Activated CD4-positive, alpha-beta T cell treated with anti-CD3 and anti-CD28 coated beads for 36 hours (primary cell): ENCODE measurements at places on chromosomes 13 and 19. TPM values are rescaled to one million over a fixed set of nuclear protein-coding genes. Genes with fewer than 3 reads are reported as not detected.
A peak's percentile ranks its signal among the peaks of the same experiment; 100 is the strongest.

The PEX11G gene
- total RNA-seq, result 1.1 TPM

DNA sequence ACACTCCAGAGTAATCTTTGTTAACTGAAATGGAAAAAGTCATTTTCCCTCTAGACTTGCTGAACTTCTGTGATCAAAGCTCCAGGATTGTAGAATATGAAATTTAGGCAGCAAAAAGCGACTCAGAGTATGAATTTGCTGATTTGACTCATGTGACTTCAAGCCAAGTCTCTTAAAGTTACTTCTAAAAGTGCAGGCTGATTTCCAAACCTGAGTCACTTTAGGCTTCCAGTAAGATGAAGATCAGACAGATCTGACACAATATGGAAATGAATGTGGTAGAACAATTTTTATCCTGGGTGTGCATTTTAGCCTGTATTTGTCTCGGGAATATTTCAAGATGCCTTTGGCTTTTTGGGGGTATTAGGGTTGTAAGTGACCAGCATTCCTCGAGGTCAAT lies 151.0 kb upstream of the TMTC4 start:
- no peak for DNase-seq

GRCh38 chr19:52520013-52520412 lies 7.5 kb upstream of the ZNF808 start:
- no peak for DNase-seq

GRCh38 chr13:49256841-49257240 lies 9.1 kb downstream of the CDADC1 start:
- no peak for DNase-seq

DNA sequence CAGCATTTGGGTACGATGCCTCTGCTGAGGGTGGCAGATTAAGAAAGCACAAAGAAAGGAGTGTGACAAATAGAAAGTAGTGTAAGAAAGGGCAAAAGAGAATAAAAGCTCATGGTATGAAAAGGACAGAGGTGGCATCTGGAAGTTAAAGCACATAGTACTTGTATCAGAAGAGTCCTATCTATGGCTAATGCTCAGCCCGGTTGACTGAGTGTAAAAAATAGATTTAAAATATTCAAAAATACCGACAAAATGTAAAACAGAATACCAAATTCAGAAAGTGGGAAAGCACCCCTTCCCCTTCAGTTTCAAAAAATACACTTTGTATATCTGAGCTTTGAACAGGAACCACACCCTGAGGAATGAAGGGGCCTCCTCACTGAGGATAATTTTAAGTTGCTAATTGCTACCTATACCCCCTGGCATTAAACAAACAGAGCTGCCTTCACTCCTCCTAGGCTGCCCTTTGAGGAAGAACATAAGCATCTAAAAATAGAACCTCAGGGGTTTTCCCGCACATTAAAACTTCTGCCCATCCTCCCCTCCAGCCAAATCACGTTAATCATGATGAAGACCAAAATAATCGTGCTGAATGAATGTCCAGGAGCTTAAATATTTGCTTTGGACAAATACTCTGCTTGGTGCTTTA lies 43.3 kb downstream of the DLEU7 start:
- DNase-seq, result no peak

DNA sequence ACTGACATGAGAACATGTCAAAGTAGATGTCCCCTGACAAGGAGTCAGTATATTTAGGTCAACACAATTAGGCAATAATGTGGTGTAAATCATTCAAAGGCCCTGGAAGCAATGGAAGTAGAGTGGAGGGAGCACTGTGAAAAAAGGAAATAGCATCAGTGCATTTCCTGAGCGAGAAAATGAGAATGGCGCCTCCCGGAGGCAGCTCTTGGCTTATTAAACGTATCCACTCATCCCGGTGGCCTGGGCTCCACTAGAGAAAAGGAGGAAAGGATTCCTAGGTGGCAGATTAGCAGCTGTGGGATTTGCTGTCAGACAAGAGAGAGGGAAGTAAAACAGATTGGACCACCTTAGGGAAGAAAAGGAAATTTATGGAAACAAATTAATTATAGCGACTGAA lies 173.7 kb upstream of the TMTC4 start:
- no peak for DNase-seq

GRCh38 chr13:102401265-102401664 lies 583 bp downstream of the FGF14 start:
- DNase-seq, result no peak

DNA sequence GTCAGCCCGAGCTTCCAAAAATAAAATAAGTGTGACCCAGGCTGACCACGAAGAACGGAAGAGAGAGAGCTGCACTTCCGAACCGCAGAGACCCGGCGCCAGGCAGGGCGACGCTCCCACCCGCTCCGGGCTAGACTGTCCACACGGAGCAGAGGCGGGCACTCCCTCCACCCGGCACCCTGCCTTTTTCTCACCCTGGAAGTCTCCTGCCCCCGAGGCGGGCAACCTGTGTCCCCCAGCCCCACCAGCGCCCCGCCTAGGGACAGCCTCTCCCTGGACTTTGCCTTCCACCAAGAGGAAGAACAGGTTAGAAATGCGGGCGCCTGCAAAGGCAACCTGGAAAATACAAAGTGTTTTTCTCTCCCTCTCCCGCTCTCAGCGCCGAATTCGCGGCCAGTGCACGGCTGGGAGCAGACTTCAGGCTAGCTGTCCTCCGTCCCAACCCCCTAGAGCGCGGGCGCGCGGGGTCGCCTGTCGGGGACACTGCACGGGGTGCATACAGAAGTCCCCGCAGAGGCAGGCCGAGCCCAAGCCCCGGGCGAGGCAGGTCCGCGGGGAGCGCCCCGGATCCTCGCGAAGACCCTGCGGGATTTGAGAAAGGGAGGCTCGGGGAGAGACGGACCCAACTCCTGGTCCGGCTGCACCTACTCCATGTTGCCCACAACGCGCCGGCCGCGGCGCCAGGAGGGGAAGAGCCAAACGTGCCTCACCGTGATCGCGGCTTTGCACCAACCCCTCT lies 845 bp downstream of the SPRY2 start:
- peak; percentile 28 for DNase-seq

DNA sequence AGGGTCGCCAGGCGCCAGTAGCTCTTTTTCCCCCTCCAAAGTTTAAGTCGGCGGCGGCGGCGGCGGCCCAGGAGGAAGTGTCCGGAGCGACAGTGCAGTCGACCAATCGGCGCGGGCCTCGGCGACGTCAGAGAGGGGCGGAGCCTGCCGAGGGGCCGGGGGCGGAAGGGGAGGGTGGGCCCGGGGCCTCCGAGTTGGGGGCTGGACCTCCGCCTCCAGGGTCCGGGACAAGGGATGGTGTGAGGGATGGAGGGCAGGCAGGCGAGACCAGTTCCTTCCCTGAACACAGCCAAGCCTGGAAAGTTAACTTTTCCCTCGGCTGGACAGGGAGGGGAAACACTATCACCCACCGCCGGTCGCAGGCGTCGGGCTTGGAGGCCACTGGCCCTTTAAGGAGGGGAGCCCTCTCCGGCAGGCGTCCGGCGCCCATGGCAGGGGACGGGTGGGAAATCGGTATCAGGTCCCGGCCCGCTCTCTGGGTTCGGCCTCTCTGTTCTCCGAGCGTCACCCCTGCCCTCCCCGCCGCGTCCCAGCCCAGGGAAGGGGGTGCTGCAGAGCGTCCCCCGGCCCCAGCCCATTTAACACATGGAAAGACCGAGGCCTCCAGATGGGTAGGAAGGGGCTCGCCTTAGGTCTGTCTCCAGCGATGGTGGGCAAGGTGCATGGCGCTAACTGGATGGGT lies at the start of gene PRKD2:
TSS of gene PRKD2 (minus strand) at position 81 of the 682 bp plus-strand sequence. CDS start 744 bp downstream, outside the sequence.
- peak; percentile 95 for DNase-seq

DNA sequence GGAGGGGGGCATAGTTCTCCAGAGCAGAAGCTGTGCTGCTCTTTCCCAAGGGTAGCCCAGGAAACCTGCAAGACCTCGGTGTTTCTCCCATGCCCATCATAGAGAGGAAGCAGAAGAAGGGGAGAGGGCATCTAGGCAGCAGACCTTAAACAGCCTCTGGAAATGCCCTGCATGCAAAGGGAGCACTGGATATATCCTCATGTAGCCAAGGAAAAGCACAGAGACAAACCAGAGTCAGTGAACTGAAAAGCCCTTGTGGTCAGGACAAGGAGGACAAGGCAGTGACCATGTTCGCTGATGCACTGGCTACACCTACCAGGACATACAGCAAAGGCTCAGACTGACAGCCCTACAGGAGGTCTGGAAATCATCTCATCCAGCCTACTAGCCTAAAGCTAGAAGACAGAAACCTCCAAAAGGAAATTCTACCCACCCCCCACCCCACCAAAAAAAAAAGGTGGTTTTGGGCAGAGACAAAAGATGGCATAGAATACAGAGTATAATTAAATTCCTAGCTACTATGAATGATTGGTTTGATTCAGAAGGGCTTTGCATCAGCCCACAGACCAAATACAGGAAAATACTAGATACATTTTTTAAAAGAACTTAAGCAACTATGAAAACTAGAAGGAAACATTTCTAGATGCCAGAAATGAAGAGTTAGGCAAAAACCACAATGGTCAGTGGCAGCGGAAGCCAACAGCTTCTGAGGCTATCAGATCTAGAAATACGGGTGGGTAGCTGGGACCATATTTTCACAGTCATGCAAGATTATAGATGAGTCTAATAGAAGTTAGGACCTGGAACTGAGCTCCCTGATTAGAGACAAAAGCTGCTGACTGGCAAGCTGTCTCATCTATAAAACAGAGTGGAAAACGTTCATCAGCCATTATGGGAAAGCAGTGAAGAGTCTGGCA lies 4.4 kb upstream of the TBC1D4 start:
- no peak for DNase-seq

DNA sequence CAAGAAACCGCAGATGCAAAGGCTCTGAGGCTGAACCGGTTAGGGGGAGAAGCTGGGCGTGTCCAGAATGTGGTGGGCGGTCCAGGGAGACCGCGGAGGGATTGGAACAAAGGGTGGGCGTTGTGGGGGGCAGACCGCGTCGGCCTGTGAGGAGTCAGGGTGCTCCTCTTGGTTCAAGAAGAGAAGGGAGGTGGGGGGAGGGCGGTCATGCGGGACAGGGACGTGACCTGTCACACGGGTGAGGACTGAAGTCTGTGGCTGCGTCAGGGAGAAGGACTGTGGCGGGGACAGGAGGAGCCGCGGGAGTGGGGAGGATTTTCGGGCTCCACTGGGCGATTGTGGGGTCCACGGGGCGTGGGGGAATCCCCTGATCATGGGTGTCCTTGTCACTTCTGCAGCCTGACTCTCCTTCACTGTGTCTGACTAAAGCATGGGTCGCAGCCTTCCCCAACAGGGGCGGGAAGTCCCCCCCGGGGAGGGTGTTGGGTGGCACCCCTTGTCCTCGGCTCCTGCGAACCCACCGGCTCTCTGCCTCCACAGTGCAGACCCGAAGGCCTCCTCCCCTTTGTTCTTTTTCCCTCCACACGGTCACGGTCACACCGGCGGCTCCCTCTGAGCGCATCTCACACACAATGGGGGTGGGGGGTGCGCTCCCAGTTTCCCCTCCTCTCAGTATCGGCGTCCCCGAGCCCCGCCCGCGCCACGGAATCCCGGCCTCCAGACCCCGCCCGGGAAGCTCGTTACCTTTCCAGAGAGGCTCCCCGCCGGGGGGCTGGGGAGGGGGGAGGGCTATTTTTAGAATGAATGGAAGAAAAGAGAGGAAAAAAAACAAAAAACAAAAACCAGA lies 16.4 kb upstream of the KCNN1 start:
- peak; percentile 61 for DNase-seq

The GPC6 gene
- total RNA-seq, result not detected

The ZNF667 gene
- total RNA-seq, result 4.1 TPM

- DNase-seq, result no peak
Observed at GRCh38 chr13:45289936-45290563, 50.9 kb downstream of the TPT1 start.

The FCER2 gene
- 2.6 TPM for total RNA-seq

The SMIM24 gene
- 0.49 TPM for total RNA-seq

GRCh38 chr19:49681830-49682229 lies 4.8 kb downstream of the PRMT1 start:
- no peak for DNase-seq

The SLC25A41 gene
- 0.46 TPM for total RNA-seq

- DNase-seq, result no peak
Observed at GRCh38 chr19:14655726-14656125, 18.9 kb downstream of the ADGRE3 start.

- no peak for DNase-seq
Observed at GRCh38 chr19:19911150-19911549, 10.4 kb downstream of the ZNF93 start.
